Esophagus mucosa (tissue), 1 donor: ENCODE measurements at places on chromosomes 7 and 10.

DNA sequence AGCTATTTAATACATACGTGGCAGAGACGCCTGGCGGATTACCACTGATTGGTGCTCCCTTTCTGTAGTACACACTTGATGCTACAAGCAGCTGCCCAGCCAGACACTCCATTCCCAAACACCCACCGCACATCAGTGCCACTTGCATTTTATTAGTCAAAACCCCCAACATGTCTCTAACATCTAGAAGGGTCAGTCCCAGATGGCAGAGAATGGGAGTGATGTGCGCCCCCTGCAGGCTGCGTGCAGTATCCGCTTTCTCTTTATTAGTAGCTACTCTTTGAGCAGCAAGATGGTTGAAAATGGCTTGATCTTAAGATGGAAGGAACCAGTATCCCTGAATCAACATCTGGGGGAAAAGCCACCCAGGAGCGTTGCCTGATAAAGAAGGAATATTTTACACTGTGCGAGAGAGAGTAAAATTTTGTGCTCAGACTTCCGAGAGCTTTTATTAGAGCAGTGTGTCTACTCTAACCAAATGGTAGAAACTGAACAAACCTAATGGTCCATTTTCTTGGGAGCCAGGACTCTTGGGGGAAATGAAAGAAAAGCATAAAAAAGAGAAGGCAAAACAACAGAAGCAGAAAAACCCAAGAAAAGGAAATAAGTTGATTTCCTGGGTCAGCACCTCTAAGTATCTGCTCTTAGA is 78.3 kb downstream of the ST8SIA6 start:
- ATAC-seq: no peak

GRCh38 chr10:102837230-102837721 is at the start of gene CYP17A1:
Gene CYP17A1 (minus strand): TSS chr10:102837413. CDS start chr10:102837361, 52 bp downstream.
- no peak for ATAC-seq

- peak; percentile 36 for ATAC-seq
These were observed 609 bp downstream of the DOCK4 start for GRCh38 chr7:112205343-112206237.

DNA sequence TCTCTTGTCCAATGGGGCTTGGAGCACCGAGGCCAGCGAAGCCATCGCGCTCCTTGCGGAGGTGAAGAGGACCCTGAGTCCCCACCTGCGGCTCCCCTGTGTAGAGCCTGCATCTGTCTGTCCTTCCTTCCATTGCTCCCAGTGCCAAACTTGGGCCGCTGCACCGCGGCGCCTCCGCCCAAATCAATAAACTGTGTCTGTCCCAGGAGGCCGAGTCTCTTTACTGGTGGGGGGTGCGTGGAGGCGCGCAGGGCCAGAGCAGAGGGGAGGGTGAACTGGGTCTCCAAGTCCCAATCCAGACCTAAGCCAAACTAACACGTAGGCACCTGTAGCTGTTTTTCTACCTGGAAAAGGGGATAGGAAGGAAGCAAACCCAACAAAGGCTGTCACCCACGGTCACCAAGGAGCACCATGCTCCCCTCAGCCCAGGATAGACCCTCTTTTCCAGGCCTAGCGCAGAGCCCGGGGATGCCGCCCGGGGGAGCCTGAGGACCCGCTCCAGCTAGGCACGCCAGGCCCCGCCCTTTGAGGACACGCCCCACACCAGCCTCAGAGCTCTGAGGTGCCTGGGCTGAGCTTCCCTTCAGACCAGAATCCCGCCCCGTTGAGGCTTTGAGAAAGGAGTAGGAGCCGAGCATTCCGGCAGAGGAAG is 1.2 kb upstream of the CHAT start:
- ATAC-seq: no peak

- no peak for ATAC-seq
These were observed 95.2 kb upstream of the TMEM26 start for GRCh38 chr10:61548364-61548763.

- ATAC-seq: no peak
These were observed 98.4 kb downstream of the SNX10 start for GRCh38 chr7:26390016-26390415.

DNA sequence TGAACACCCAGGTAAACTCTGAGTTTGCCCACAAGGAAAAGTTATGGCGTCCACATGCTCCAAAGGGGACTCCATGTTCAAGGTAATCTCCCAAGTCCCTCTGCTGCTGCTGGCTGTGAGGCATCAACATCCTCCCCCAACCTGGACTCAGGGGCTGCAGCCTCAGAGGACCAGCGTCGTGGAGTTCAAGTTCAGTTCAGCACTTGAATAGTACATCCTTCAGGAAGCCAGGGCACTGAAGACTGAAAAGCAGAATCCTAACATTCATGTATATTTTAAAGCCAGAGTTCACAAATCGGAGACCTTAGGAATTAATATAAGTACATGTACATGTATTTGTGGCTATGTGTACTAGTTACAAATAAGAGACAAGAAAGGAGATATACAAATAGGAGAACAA is 90.4 kb downstream of the PTPRE start:
- ATAC-seq: no peak

- no peak for ATAC-seq
These were observed 91.6 kb downstream of the INPP5A start for GRCh38 chr10:132628966-132629900.

- no peak for ATAC-seq
These were observed 490.3 kb downstream of the SDK1 start for GRCh38 chr7:3791327-3791726.

GRCh38 chr7:29335188-29336083 is 140.9 kb downstream of the CHN2 start:
- ATAC-seq: no peak

DNA sequence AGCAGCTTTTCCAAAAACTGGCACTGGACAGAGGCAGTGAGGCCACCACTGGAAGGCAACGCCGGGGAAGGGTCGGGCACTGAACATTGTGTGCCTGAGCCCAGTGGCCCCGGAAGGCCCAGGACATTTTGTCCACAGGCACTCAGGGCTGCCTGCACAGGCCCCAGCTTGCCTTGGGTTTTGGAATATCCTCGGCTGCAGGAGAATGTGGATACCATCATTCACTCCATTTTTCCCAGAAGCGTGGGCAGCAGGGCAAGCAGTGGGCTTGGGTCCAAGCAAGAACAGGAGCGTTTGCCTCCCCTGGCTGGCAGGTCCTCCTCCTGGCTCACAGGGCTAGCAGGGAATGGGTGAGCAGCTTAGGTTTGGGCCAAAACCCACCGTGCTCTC is 147.4 kb downstream of the EBF3 start:
- no peak for ATAC-seq

- ATAC-seq: no peak
These were observed 183.4 kb upstream of the VIPR2 start for GRCh38 chr7:159328096-159328495.

GRCh38 chr7:29860186-29860585 is 53.9 kb downstream of the WIPF3 start:
- ATAC-seq: no peak

DNA sequence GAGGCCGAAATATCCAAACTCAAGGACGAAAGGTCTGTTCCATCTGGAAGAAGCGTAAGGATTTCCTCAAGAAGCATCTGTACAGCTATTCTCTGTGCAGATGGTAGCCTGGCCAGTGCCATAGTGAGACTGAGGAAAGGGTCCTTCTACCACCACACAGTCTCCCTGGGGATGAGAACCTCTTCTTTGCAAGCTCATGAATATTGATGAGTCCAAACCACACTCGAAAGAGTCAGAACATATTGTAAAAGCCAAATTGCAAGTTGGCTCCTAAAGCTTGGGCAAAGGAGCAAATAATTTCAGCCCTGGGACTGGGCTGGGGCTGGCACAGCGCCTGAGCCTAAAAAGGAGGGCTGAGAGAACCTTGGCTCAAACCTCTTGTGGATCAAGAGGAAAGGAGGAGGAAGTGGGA is 66.1 kb upstream of the PIP4K2A start:
- ATAC-seq: no peak

DNA sequence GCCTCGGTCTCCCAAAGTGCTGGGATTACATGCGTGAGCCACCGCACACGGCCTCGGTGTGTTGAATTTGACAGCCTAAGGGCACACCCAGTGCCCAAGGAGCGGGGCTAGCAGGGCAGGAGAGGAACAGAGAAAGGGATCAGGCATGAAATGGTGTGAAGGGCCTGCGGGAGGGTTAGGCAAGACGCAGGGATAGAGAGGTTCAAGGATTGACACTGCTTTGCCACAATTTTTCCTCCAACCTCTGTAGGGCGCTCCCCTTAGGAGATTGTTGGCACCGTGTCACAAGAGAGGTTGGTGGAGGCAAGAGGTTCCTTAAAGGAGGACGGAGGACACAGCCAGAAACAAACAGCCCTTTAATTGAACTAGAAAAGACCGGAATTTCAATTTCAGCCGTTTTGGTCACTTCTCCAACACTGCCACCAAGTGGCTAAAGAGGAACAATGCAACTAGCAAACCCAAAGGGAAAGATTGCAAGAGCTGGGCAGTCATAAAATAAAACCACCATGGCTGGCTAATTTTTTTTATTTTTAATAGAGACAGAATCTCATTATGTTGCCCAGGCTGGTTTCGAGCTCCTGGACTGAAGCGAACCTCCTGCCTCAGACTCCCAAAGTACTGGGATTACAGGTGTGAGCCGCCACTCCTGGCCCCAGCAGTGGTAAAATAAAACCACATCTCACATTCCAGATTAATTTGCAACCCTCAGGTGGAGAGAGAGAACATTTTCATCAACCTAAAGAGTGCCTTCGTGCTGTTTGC is 6.9 kb upstream of the CREB3L2 start:
- peak; percentile 76 for ATAC-seq

GRCh38 chr10:96740579-96741281 is 20.4 kb upstream of the PIK3AP1 start:
- peak; percentile 32 for ATAC-seq

GRCh38 chr10:130424418-130424817 is 288.2 kb downstream of the GLRX3 start:
- ATAC-seq: no peak

DNA sequence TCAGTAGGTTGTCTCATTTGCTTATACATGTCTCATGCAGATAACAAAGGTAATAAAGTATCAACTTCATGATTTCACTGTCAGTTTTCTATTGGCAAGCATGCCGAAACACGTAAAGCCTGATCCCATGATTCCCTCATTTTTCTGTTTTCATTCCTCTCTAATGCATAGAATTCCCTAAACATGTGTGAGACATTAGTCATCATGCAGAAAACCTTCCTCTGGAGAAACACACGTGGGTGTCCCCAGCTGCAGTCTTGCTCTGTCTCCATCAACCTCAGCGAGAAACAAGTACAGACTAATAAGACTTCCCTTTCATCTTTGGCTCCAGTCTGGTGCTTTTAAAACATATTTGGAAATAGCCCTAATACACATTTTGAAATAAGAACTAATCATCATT is 432.7 kb upstream of the VSTM2A start:
- ATAC-seq: no peak

DNA sequence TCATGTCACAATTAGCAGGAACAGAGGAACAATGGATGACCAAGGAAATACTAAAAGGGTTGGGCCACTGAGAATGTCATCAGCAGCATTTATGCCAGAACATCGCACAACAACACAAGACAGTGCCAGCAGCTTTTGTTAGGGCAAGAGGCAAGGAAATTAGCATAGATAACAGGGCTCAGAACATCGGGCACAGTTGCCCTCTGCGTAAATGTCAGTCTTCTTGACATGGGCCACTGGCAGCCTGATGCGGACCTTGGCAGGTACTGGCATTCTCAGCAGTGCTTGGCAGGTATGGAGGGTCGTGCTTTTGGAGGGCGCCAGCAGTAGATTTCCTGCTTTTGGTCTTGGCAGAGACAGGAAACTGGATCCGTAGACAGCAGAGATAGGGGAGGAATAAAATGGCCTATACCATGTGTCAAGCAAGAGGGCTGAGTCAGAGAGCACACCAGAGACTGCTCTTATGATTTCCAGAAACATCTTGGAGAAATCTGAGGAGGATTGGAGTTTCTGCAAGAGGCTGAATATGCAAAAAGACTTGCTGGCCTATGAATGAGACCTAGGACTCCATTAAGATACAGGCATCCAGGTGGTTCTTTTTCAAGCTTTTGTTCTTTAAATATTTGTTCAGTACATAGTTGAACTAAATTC is 371.5 kb upstream of the MTPN start:
- ATAC-seq: no peak

GRCh38 chr10:70747192-70747965 is 37.8 kb downstream of the TBATA start:
- ATAC-seq: no peak

DNA sequence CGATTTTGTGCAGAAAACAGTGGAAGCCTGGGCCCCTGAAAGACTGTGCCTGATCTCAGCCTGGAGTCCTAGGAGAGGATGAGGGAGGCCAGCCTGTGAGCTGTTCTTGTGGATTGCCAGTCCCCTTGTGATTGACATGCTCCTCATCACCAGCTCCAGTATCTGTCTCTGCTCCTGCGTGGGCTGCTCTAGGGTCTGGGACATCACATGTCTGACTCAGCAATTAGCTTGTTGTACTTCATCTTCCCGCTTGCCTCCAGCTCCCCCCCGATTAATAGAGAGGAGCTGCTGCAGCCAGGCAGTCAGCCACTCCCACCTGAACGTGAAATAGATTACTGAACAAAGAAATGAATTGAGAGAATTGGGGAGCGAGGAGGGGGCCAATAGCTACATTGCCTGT is 99.6 kb upstream of the TBX20 start:
- no peak for ATAC-seq

DNA sequence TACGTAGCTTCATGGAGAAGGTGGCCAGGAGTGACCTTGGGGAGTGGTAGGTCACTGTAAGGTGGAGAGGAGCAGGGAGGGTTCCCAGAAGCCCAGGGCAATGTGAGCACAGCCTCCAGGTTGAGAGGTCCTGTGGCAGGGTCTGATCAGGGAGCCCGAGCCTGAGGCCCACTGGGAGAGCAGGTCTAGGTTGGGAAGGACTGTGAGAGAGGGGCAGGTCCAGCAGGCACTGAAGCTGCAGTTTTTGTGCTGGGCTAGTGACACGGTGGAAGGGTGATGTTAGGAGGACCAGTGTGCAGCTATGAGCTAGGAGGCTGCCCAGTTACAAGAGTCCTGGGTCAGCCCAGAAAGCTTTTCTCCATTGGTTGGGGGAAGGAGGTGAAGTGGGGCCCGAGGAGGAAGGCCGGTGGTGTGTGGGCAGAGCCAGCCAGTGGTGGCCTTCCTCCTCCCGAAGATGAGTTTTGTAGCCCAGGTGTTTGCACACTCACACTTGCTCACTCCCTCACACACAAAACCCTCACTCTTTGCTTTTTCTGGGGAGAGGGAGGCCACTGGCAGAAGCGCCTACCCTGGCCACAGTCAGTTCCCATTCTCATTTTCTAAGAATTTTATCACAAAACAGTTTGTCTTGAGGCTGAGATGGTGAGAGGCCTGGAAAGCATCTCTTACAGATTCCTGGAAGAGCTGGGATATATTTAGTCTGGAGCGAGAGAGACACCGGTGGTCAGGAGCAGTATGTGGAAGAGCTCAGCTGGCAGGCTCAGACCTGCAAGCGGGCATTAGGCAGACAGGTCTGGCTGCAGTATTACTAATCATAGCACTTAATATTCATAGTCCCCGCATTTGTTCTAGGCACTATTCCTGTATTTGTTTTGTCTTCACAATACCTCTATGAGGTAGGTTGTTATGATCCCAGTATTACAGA is 57.1 kb downstream of the ZNF467 start:
- ATAC-seq: peak; percentile 78

DNA sequence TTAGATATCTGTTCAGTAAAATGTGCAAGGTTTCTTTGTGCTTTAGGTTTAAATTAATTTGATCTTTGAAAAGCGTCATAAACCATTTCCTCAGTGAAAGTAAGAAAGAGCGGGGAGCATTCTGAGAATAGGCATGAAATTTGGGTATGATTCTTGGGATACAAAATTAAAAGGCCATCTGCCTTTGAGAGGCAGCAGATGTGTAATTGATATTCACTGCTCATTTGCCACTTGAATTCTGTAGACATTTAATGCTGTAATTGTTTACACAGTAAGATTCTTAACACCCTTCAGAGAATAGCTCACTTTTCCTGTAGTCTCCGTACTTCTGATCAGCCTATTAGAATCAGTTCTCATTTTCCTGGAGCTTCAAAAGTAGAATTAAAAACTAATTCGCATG is 18.7 kb downstream of the FRMD4A start:
- no peak for ATAC-seq
